ENCODE measurements at places on chromosomes 12 and 14.

DNA sequence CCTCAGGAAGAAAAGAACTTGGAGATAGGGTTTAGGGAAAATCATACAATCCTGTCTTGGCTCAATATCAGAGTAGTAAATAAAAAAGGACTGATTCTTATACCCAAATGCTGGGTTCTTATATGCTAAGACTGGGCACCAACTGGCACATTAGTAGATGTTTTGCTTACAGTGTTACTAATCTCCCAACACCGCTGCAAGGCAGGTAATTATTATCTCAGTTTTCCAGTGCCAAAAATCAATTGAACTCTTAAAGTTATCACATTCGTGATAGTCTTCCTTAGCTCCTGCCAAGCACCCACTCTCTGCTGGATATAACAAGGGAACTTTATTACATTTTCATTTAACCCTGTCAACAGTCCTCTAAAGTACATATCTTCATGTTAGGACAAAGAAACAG, 25.0 kb upstream of the HIGD1C start:
- no peak for DNase-seq

DNA sequence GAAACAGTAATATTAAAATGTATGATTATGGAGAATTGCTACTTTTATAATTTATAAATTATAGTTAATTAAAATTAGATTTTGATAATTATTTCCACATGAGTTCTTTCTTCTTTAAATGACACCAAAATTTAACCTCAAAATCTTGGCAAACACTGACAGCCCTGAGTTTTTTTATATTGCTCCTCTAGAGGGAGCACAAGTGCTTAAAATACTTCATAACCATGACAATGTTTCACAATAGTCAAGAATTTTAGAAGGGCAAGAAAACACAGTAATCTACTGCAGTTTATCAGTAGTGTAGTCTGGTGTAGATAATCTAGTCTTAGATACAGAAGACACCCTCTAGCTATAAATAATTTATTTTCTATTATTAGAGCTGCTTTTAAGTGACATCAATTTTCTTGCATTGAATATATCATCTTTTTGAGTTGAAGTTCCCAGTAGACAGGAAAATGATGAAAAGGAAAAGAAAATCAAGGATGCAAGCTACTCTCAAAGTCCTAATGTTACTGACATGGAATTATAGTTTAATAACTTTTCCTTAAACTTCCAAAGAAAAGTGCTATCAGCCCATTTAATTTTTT, 14.3 kb upstream of the PTGER2 start:
- peak; percentile 26 for DNase-seq

DNA sequence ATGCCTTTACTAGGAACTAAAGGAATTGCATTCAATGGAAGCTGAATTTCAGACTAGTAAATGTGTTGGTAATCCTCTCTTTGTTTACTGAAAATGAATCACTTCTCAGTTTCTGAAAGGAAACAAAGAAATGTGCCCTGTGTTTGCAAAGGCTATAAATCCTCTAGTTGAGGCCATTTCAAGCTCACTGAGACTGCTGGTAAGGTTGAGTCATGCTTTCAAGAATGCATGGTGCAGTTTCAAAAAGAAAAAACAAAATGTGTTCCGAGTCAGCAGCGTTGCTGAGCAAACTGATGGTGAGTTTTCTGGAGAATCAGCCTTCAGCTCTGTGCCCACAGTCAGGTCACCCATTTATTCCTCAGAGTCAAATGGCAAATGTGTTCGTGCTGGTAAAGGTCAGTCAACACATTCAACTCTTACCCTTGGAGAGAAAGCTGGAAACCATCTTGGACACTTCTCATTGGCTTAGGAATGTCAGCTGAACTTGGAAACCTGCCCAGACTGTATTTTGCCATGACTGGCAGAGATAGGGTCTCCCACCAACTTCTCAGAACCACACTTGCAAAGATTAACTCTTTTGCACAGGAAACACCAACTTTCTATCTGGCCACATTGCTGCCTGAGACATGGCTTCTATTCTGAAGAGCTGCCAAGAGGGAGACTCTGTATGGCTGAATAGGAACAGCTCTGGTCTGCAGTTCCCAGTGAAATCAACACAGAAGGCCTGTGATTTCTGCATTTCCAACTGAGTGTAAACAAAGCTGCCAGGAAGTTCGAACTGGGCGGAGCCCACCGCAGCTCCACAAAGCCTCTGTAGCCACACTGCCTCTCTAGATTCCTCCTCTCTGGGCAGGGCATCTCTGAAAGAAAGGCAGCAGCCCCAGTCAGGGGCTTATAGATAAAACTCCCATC, 484.4 kb downstream of the ATP23 start:
- no peak for DNase-seq

GRCh38 chr12:110821917-110822316, 24.9 kb upstream of the CCDC63 start:
- no peak for DNase-seq

GRCh38 chr12:94545935-94546771, 86.5 kb upstream of the CEP83 start:
- DNase-seq: no peak

- DNase-seq: no peak
Measured at GRCh38 chr14:72617391-72618031, 276.4 kb downstream of the DPF3 start.

DNA sequence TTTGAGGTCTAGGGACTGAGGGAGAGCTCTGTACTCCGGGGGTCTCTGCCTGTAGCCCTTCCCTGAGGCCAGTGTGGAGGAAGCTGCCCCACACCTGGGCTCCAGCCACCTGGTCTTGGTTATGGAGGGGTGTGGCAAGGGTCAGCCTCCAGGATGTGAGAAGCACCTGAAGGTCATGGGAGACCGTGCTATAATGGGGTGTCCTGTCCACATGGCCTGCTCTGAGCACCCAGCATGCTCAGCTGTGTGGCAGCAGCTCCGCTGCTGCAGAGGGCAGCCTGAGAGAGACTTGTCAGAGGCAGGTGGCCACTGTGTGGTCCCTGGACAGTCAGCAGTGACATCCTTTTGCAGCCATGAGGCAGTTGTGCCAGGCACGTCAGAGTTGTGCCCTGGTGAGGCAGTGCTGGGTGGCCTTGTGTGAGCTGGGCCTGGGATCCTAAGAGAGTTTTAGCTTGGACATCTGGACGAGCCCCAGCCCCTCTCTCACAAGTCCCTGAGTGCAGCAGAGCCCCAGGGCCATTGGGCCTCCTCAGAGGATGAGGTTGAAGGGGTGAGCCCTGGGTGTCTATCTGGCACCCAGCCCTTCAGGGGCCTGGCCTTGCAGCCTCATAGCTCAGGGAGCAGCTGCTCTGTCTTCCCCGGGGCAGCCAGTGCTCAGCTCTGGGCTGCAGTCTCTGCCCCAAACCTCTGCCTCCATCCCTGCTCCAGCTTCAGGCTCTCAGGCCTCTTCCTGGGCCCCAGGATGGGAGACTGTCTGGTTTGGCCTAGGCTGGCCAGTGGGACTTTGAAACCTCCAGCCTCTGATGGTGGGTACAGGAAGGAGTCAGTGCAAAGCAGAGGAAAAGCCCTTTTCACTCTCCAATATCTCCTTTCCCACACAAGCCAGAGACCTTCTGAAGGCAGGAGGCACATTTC, 7.4 kb upstream of the ATG101 start:
- no peak for DNase-seq

GRCh38 chr12:14396071-14396470, 30.6 kb downstream of the ATF7IP start:
- no peak for DNase-seq

- DNase-seq: no peak
Measured at GRCh38 chr12:88381466-88381865, 198.8 kb downstream of the KITLG start.

DNA sequence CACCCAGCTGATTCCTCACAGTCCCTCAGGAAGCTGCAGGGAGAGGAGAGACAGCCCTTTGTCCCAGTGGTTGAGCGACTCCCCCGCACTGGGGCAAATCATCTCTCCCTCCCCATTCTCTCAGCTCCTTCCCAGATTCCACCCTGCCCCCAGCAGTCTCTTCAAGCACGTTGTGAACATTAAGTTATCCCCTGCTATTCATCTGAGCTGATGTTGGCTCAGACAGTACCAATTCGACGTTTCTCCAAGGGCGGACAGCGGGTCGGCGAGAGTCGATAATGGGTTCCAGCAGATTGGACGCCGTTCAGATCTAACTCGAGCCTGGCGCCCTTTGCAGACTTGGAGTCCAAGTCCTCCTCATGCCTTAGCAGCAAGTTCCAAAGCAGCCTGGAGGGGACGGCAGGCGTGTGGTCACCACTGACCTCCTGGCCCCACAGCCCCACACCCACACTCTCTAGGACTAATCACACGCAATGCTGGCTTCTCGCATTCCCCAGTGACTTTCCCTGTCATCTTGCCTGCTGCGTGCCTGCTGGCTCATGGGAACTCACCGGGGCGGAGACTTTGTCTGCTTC, 245.9 kb downstream of the CHST11 start:
- no peak for DNase-seq

DNA sequence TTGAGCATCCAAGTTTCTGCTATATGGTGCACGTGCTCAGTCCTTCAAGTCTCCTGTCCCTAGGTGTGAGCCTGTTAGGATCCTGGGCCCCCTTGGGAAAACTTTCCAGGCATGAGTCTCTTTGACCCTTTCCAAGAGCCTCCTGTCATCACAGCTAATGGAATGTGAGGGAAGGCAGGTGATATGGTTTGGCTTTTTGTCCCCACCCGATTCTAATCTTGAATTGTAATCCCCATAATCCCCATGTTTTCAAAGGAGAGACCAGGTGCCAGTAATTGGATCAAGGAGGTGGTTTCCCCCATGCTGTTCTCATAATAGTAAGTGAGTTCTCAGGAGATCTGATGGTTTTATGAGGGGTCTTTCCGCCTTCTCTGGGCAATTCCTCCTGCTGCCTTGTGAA, 265.5 kb downstream of the ATP23 start:
- no peak for DNase-seq

DNA sequence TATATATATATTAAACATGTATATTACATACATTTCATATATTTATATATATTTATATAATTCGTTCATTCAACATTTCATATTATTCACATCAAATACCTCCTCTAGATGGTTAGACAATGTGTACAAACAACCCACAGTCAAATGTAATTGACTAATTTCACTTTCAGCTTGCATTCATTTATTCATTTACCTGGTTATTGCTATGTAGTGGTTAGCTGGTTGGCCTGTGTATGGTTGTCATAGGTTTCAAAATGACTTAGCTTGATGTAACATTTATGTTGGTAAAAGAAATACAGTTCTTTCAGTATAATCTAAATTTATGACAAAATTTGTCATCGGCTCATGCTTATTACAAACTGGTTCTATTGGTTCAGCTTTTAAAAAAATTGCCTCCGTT, 389 bp downstream of the OR4K13 start:
- no peak for DNase-seq

DNA sequence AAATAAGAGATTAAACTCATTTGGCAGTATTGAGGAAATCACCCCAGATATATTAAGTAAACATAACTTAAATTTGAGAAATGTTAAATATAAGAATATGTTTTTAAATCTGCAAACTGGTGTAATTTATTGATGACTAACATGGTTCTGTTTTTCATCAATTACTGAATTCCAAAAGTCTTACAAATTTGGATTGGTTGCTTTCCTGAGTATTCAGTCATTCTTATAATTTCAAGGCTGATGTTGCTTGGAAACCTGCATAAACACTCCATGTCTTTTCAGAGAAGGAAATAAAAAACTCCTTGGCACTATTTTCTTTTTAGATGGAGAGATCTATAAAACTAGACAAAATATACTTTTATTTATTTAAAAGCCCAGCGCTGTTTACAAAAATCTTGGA, 71.7 kb downstream of the NOVA1 start:
- DNase-seq: no peak

DNA sequence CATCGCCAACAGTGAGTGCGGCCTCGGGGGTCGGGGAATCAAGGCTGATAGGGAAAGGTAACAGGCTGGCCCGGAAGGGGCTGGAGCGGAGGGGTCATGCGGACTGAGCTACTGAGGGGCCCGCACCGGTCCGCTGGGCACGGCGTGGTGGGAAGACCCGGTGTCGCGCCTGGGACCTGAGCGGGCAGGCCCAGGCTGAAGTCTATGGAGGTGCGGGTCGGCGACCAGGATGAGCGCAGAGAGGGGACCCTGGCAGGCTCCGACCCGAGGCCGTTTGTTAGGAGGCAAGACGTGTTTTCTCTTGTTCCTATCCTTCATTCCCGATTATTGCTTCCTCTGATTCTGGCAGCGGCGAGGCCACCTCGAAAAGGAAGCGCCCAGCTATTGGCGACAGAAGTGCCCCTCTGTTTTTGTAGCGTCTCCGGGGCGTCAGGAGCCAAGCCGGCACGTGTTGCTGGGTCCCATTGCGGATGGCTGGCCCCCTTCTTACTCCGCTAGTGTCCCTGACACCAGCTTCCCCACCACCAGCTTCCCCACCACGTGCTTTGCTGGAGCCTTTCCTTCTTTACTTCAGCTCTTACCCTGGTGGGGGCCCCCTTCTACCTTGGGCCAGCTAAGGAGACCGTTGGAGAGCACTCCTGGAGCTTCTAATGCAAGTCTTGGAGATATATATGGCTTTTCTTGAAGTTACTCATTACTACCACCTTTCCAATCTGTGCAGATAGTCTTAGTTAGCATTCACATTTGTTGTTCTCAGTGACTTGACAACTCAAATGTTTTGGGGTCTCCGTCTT, 653 bp downstream of the PA2G4 start:
- DNase-seq: no peak

GRCh38 chr12:32270818-32271710, 128.3 kb upstream of the FGD4 start:
- no peak for DNase-seq

DNA sequence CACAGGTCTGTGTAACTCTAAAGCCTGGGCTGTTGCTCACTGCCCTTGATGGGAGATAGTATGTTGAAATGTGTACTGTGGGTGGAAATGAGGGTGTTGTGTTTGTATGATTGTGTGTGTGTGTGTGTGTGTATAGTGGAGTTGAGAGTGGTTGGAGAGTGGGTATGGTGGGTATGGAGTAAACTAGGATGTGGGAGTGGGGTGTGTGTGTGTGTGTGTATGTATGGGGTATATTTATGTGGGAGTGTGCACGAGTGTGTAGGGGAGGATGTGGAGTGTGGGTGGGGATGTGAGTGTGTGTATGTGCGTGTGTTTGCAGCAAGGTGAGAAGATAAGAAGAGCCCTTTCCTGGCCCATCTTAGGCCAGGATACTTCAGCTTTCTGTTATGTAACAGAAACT, 22.3 kb downstream of the RPH3A start:
- no peak for DNase-seq

- no peak for DNase-seq
Measured at GRCh38 chr12:24909667-24910066, 39.2 kb downstream of the BCAT1 start.

DNA sequence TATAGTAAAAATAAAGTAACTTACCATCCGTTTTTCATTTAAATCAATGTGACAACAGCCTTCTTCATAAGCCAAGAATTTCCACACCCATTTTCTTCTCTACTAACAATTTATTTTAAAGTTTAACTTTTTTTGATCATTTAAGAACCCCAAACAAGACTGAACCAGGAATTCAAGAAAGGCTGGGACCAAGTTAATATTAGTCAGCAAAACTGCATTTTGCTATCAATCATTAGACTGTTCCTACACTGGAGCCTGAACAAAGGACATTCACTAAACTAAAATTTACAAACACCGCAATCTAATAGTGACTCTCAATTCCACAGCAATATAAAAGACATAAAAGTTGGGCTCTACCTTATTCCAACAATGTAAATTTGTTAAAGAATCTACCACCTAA, 73.6 kb downstream of the OSBPL8 start:
- no peak for DNase-seq

- no peak for DNase-seq
Measured at GRCh38 chr14:89025561-89026236, 201.2 kb downstream of the TTC8 start.

GRCh38 chr12:25855716-25856115, 102.8 kb upstream of the RASSF8 start:
- no peak for DNase-seq
